ENCODE measurements at places on chromosomes 3 and 15.
A peak's percentile ranks its signal among the peaks of the same experiment; 100 is the strongest.

GRCh38 chr3:134652409-134652831 lies 1.6 kb upstream of the KY start:
- DNase-seq, result peak; percentile 38

GRCh38 chr3:107660306-107660976 lies 137.7 kb downstream of the BBX start:
- no peak for DNase-seq

DNA sequence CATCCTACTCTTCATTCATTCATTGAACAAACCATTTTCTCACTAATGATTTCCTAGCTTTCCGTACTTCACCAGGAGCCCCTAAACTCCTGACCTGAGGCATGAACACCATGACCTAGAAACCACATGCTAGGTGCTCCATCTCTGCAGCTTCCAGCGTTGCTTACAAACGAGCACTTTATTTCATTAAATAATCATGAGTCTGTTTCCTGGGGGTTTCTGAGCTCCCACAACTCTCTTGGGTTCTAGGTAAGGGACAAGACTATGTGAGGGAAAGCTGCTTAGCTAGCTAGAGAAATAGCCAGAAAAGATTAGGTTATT lies 1.3 kb downstream of the MAP2K1 start:
- no peak for DNase-seq

DNA sequence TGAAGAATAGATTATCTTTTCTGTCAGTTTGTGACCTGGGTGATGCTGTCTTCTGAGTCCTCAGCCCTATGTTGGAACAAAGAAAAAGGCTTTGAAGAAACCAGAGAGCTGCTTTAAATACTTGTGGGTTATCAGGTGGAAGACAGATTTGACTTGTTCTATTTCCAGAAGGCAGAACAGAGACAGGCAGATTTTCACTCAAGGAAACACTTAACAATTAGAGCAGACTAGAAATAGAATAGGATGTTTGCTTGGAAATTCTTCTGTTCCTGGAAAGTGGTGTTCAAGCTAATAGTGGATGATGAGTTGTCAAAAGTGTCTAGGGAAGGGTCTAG lies 219.4 kb downstream of the UBE2E2 start:
- DNase-seq, result no peak

DNA sequence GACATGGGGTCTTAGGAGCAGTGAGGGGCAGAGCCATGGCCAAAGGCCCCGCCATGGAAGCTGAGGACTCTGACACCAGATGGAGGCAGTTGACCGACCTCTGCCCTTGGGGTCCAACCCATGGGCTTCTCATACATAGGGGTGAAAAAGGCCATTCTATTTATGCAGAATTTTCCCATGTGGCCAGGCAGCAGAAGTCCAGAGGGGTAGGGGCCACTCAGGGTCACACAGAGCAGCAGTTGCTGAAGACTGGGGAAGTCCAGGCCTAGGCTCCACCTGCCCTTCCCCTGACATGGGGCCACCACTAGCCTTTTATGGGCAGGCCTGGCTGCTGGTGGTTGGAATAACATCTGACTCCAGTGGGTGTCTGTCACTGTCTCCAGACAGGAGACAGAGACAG lies 6.4 kb downstream of the PRSS50 start:
- DNase-seq, result no peak

DNA sequence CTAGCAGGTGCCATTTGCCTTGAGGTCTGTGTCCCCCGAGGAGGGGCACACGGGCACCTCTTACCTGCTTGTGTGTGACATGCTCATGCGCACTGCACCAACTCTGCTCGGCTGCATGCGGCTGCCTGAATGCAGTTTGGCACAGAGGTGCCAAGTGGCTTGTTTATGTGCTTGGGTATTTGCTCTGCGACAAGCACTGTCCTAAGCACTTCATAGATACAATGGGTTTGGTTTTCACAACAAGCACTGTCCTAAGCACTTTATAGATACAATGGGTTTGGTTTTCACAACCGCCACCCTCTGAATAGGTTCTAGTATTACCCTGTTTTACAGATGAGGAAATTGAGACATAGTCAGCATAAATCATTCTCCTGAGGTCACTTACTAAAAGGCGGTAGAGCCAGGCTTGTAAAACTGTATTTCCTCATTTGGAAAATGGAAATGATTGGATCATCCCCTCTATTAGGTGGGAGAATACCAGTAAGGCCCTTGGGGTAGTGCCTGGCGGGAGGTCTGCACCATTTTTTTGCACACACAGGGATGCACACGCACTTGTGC lies 487 bp downstream of the ITIH4 start:
- no peak for DNase-seq

- DNase-seq, result no peak
These were observed 58.6 kb downstream of the PRICKLE2 start for GRCh38 chr3:64166584-64167162.

DNA sequence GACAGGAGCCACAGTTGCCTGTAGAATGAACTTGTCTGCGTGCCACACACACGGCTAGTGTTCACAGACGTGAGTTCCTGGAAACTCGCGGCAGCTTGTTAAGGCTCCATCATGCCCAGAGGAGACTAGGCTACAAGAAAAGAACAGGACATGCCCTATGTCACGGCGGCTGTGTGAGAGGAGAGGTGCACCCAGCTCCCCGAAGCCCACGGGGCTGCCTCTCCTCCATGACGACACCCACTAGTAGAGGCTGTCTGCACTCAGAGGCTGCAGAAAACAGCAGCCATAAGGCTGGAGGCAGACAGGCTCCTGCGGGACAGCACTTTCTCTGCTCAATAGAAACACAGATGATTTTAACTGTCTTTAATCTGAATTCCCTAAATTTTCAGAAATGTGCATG lies 19.0 kb upstream of the OCA2 start:
- DNase-seq, result no peak

DNA sequence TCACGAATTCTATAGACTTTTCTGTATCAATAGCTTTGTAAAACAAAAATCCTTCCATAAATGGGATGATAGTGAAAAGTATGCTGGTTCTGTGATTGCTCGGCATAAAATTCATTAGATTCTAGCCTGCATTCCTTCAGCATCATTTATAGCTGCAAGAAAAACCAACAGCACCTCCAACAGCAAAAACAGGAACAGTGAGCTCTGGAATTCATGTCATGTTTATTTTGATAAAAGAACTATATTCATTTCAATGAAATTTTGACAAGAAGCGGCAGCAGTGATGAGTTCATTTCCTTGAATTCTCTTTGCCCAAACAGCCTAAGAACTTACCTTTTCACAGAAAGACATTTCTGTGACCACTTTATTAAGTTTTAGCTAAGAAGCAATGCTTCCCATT lies 515.2 kb upstream of the CCDC54 start:
- DNase-seq, result no peak

DNA sequence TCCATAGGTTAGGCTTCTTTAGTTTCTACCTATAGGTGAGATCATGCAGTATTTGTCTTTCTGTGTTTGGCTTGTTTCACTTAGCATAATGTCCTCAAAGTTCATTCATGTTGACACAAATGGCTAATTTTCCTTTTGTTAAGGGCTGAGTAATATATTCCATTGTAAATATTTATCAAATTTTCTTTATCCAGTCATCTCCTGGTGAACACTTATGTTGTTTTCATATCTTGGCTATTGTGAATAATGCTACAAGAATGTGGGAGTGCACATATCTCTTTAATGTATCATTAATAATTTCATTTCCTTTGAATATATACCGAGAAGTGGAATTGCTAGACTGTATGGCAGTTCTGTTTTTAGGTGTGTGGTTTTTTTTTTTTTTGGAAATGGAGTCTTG lies 250.9 kb upstream of the SEMA6D start:
- peak; percentile 85 for DNase-seq

DNA sequence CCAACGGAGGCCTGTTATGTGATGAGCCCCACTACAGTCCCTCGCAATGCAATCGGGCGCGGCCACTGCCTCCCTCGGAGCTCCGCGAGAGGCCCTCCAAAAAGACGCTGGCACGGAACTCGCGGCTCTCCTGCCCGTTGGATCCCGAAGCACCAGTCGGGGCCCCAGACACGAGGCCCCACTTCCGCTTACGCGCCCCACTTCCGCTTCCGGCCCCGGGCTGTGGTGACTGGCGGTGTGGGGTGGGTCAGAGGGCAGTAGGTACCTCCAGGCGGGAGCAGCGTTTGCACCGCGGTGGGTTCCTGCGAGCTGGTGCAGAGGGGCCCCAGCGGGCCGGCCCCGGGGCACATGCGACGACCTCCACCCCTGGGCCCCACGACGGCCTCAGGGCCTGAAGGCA lies at the start of gene TOPAZ1:
Gene TOPAZ1 (plus strand): TSS at position 181 of the 400 bp plus-strand sequence. CDS start 168 bp downstream, at position 349.
- no peak for DNase-seq

GRCh38 chr3:39811561-39811960 lies 2.2 kb downstream of the MYRIP start:
- DNase-seq, result no peak

GRCh38 chr3:171390051-171390941 lies 69.9 kb downstream of the TNIK start:
- no peak for DNase-seq

- DNase-seq, result no peak
These were observed 49.0 kb downstream of the DHX36 start for GRCh38 chr3:154275292-154275691.

GRCh38 chr15:92167451-92167850 lies 226.2 kb upstream of the ST8SIA2 start:
- no peak for DNase-seq

- DNase-seq, result no peak
These were observed 3.2 kb upstream of the ILDR1 start for GRCh38 chr3:122025296-122025695.

GRCh38 chr3:52730681-52731080 lies 24.8 kb downstream of the SPCS1 start:
- DNase-seq, result no peak

DNA sequence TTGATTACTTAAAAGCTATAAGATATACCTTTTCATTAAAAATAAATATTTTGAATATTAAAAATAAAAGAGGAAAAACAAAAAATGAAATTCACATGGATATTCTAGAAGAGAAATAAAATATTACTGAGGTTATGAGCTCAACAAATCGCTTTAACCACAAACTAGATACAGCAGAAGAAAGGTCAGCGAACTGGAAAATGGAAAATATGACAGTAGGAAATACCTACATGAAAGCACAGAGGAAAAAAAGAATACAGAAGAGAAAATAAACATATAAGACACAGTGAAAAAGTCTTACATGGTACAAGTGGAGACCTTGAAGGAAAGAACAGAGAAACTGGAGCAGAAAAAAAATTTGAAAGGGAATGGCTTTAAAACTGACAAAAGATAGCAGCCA lies 33.2 kb downstream of the SCAPER start:
- no peak for DNase-seq

GRCh38 chr3:128879991-128880390 lies 571 bp downstream of the ACAD9 start:
- no peak for DNase-seq

DNA sequence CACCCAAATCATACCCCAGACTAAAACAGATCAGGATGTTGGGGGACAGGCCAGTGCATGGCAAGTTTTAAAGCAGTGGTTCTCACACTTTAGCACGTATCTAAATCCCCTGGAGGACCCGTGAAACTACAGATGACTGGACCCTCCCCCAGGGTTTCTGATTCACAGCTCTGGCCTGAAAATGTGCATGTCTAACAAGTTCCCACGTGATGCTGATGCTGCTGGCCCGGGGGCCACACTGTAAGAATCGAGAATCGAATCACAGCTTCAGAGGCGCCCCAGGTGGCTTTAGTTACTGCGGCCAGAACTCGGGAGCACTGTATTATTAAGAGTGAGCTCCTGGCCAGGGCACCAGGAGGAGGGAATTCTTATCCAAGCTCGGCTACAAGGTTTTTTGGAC lies 11.6 kb downstream of the ADAMTS17 start:
- no peak for DNase-seq

DNA sequence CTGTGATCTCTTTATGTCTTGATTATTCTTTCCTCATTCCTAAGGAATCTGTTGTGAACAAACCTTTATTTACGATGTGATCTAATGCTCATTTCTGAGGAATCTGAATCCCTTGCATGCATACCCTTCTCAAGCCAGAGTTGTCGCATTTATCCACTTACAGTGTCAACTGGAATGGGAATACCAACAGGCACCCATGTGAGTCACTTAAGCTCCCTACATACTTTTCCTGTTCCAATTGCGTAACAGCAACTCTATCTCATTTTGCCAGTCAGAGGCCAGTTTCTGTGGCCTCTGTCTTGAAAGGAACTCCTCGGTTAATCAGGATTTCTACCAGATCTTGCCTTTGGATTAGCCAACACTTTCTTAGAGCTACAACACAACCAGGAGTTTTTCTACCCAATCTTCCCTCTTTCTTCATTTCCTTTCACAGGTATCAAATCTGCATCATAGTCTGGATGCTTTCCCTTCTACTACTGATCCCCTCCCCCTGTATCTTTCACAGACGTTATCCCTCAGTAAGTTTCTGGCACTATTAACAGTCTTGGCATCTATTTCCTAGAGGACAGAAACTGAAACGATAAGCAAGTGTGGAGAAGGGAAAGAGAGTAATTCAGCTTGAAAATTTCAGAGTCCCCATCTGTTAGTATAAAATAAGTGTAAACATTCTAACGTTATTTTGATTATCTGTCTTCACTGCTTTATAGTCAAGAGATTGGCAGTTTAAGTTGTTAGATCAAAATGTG lies 66.8 kb upstream of the BCHE start:
- DNase-seq, result peak; percentile 52

GRCh38 chr3:24520976-24521419 lies 26.3 kb upstream of the THRB start:
- no peak for DNase-seq

- DNase-seq, result no peak
These were observed 170.8 kb downstream of the MOBP start for GRCh38 chr3:39638301-39638700.

DNA sequence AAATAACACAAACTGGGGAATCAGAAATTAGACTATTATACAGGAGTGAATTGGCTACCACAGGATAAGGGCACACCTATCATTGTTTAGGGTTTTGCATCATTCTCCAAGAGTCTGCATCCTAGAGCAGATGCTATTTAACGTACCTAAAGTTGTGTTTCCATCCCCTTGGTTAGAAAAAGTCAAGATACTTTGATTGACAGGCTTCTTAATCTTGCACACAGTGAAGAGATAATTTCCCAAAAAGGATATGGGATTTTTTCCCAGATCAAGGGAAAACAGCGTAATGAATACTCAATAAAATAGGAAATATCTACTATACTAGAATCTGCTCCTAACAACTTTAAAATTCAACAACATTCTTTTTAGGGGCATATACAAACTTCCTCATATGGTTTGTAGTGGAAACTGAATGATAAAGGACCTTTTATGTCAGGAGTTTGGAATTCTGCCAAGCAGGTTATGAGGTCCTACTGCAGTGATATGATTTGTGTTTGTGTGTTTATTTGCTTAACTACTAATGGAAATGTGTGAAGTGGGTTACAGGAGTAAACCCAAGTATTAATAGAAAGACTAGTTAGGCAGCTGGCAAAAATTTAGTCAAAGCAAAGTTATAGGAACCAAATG lies 124.1 kb upstream of the MME start:
- DNase-seq, result no peak
